Erythroblast (primary cell): ENCODE measurements at places on chromosomes 13 and 19.
A peak's percentile ranks its signal among the peaks of the same experiment; 100 is the strongest.

DNA sequence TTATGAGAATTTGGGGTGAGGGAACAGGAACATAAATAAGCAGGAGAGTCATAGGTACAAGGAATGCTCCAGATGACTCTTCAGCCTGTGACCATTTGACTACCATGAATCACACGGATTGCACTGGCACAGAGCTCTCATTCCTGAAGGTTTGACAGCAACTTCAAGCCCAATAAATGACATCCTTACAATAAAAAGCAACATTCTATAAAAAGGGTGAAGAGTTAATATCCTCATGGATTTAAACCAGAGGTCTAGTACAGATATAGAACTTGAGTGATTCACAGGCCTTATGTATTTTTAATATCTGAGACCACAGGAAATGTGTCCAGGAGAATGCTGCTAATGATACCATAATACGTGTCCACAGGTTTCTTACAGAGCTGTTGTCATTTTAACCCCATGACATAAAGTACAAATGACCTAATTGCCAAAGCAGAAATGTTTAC lies 158.1 kb downstream of the IRS2 start:
- no peak for DNase-seq

- DNase-seq, result no peak
These were observed 330.2 kb downstream of the MZT1 start for GRCh38 chr13:72397265-72397664.

GRCh38 chr13:36997716-36998427 lies 1.3 kb downstream of the ALG5 start:
- DNase-seq, result no peak

DNA sequence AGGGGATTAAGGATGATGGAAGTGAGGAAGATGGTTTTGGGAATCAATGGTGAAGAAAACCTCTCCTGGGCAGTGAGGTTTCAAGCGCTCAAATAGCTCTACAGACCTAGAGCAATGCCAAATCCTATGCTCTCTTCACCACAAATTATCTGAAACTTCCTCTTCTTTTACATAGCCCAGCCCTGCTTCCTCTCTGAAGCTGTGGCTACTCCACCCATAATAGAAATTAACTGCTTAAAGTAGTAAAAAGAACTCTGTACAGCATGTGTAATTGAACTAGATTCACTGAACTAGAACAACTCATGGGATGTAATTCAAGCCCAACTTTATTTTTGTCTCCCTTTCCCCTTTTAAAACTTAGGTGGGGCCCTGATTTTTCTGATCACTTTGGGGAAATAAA lies 20.4 kb upstream of the IFT88 start:
- no peak for DNase-seq

GRCh38 chr19:56176881-56177280 lies 1.1 kb downstream of the GALP start:
- DNase-seq, result no peak

DNA sequence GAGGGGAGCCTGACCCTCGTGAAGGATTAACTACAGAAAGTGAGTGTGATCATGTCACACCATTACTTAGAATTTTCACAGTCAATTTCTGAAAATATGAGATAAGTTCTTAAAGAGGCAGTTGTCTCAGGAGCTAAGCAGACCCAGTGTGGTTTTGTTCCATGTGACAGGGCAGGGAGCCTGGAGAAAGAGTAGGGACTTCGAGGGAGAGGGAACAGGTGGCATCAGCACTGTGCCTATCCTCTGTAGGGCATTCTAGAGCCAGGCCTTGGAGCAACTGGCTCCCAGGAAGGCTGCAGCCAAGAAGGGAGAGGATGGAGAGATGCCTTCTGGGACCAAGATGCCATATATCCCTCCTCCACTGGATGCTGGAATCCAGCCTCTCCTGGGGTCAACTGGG lies 183.0 kb downstream of the TSHZ3 start:
- no peak for DNase-seq

- DNase-seq, result peak; percentile 47
These were observed 932 bp downstream of the SLC35E1 start for GRCh38 chr19:16571283-16571682.

GRCh38 chr19:2488942-2489731 lies 13.2 kb downstream of the GADD45B start:
- DNase-seq, result no peak

- no peak for DNase-seq
These were observed 372 bp upstream of the ZNF699 start for GRCh38 chr19:9309974-9310446.

DNA sequence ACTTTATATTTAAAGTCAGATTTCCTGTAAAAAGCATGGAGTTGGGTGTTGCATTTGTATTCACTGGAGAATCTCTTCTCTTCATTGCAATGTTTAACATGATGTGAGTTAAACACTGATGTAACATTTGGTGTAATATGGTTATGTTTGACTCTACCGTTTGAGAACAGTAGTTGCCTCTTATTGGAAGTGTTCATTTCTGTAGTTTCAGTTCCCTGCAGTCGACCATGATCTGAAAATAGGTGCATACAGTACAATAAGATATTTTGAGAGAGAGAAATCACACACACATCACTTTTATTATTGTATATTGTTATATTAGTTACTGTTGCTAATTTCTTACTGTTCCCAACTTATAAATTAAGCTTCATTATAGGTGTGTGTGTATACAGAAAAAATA lies 105.2 kb upstream of the SPACA7 start:
- DNase-seq, result no peak

DNA sequence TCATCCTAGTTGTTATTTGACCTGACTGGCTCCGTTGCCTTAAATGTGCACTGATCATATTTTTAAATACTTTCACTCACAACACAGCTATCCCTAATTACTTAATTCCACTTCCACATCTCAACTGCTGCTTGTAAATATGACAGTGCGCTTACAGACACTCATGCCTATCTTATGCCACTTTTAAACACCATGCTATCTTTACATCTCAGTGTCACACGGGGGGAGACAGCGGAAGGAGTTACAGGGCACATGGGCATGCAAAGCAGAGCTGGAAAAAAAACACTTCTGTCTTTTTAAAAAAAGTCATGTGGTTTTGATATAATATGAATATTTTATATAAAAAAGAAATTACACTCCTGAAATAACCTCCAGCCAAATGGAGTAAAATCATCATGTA lies 44.1 kb downstream of the SMAD9 start:
- no peak for DNase-seq
